ENCODE measurements at places on chromosomes 4 and X. TPM values are rescaled to one million over a fixed set of nuclear protein-coding genes. Genes with fewer than 3 reads are reported as not detected.

- peaks cover 7% of the 10 kb centered on the region for H3K4me1 ChIP-seq
- no peak overlapping the region for H3K27ac ChIP-seq
- H3K36me3 ChIP-seq, result no peaks in the 10 kb centered on the region
Observed at GRCh38 chrX:76428243-76429130, 977 bp downstream of the MAGEE1 start.

DNA sequence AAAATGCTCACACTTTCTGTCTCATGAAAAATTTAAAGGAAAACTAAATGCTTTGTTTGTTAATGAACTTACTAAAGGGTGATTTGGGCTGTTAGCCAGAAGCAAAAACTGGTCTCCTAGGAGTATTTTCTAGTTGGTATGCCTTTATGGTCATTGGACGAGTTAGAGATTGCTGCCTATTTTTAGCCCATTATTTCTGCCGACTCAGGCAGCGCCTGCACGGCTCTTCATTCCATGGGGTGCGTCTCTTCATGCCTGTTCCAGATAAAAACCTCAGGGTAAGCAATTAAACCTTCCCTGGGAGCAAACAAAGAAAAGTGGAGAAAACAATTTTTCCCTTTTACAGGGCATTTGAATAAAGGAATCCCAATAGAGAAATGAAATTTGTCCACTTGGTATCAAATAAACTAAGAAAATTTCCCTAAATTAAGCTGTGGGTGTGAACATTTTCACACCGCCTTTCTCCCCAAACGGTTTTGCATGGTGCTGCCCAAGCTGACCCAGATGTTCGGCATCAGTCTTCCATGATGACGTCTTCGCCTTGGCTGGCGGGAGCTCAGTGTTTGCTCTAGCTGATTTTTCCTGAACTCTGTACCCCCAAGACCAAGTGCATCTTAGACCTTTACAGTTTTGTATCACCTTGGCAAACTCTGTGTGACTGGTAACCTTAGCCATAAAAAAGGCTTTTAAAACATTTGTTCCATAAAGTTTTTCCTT is 61.7 kb upstream of the ADGRG2 start:
- H3K4me3 ChIP-seq, result no peak overlapping the region
- peaks cover 11% of the 10 kb centered on the region for H3K4me1 ChIP-seq
- H3K36me3 ChIP-seq, result no peaks in the 10 kb centered on the region
- DNase-seq, result no peak

GRCh38 chrX:45852884-45853283 is 652.2 kb upstream of the DIPK2B start:
- peaks cover 51% of the 10 kb centered on the region for H3K4me1 ChIP-seq
- DNase-seq, result no peak
- H3K4me3 ChIP-seq, result peak overlapping the region; percentile 56
- peaks cover 17% of the 10 kb centered on the region for H3K36me3 ChIP-seq
- peak overlapping the region; percentile 95 for H3K27ac ChIP-seq
- no peaks in the 10 kb centered on the region for H3K27me3 ChIP-seq

DNA sequence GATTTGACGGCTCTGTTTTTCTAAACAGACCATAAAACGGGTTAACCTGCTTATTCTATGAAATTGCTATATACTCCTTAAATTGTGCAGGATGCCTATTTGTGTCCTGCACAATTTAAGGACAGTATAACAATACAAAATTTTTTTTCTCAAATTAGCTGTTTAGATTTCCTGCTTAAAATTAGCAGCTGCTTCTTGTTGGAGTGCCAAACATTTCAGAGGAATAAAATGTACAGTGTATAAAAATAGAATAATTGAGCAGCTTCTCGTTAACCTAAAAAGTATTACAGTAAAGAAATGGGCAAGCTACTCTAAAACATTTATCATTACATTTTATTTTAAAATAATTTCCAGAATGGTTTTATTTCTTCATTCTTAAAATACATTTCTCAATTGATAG is 100.5 kb downstream of the PPA2 start:
- H3K4me3 ChIP-seq, result no peak overlapping the region
- no peaks in the 10 kb centered on the region for H3K27me3 ChIP-seq
- H3K36me3 ChIP-seq, result peaks cover 4% of the 10 kb centered on the region
- no peak for DNase-seq

- no peaks in the 10 kb centered on the region for H3K27me3 ChIP-seq
- H3K4me1 ChIP-seq, result peaks cover 3% of the 10 kb centered on the region
- no peak overlapping the region for H3K4me3 ChIP-seq
- peaks cover 9% of the 10 kb centered on the region for H3K36me3 ChIP-seq
- no peak for DNase-seq
- H3K27ac ChIP-seq, result no peak overlapping the region
Observed at GRCh38 chrX:7904562-7904961, 22.7 kb downstream of the PNPLA4 start.

DNA sequence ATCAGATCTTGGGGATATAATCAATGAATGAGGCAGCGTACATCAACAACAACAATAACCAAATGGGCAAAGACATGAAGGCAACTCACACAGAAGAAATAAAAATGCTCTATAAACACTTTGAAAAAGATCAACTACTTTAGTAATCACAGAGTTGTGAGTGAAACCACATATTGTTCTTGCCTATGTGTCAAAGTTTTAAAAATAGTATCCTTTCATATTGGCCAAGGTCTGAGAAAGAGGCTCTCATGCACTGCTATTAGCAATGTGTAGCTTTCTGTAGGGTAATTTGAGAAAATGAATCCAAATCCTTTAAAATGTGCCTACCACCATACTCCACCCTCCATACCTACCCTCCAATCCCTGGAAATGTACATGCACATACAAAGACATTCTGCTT is 25.0 kb downstream of the COQ2 start:
- H3K27me3 ChIP-seq, result no peaks in the 10 kb centered on the region
- no peak for DNase-seq
- no peak overlapping the region for H3K4me3 ChIP-seq
- no peak overlapping the region for H3K27ac ChIP-seq
- H3K36me3 ChIP-seq, result peaks cover 9% of the 10 kb centered on the region

DNA sequence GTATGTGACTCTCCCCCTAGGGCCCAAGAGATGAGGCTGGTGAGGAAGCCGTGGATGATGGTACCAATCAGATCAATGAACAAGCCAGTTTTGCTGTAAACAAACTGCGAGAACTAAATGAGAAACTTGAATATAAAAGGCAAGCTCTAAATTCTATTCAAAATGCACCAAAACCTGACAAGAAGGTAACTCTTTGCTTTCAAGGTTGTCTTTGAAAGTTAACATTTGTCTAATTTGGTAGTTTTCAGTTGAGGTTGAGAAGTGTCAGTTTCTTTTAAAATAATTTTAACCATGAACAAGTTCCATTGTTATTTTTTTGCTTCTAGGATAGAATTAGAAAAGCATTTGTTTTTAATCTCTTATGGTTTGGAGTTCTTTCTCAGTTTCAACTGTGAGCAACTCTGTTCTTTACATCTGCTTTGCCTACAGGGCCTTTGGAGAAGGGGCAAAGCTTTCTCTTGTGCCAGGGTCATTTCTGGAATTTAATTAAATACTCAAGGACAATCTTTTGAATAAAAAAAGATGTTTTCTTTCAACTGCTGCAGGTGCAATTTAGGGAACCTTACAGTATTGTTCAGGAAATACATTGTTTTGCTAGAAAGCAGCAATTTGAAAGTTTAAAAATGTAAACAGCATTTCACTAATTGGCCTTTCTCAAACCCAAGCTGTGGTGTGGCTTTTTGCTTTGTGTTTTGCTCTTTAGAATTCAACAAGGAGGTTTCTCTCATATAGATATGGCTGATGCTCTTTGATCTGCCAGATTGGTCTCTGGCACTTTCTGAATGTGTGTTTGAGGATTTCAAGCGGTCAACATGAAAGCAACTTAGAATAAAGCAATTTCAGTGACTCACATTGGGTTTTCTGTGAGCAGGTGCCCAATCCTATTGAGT is 62.9 kb downstream of the LRP2BP start:
- no peaks in the 10 kb centered on the region for H3K27me3 ChIP-seq
- H3K4me1 ChIP-seq, result peaks cover 20% of the 10 kb centered on the region
- H3K27ac ChIP-seq, result peak overlapping the region; percentile 66
- H3K4me3 ChIP-seq, result no peak overlapping the region
- DNase-seq, result no peak

DNA sequence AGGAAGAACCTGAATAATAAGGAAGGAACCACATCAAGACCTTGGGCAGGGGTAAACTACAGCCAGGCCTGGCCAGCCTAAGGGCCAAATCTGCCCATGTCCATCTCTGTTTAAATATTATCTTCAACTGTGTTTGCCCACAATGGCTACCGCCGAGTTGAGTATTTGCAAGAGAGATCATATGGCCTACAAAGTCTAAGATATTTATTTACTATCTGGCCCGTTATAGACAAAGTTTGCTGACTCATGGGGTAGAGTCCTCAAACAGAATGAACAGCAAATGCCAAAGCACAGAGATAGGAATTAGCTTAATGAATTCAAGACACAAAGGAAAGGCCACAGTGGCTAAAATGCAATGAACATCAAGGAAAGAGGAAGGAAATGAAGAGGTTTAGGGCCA is 44.8 kb downstream of the RPS6KA3 start:
- peaks cover 28% of the 10 kb centered on the region for H3K4me1 ChIP-seq
- no peak for DNase-seq
- H3K27me3 ChIP-seq, result no peaks in the 10 kb centered on the region
- H3K4me3 ChIP-seq, result no peak overlapping the region

The SCOC gene
- 37.3 TPM for total RNA-seq

The CD99L2 gene
- total RNA-seq, result 9.6 TPM

The FGF2 gene
- 127 TPM for total RNA-seq

The FGF5 gene
- total RNA-seq, result not detected

The ELF4 gene
- 1.9 TPM for total RNA-seq
